ENCODE measurements at places on chromosomes 7 and 10.

DNA sequence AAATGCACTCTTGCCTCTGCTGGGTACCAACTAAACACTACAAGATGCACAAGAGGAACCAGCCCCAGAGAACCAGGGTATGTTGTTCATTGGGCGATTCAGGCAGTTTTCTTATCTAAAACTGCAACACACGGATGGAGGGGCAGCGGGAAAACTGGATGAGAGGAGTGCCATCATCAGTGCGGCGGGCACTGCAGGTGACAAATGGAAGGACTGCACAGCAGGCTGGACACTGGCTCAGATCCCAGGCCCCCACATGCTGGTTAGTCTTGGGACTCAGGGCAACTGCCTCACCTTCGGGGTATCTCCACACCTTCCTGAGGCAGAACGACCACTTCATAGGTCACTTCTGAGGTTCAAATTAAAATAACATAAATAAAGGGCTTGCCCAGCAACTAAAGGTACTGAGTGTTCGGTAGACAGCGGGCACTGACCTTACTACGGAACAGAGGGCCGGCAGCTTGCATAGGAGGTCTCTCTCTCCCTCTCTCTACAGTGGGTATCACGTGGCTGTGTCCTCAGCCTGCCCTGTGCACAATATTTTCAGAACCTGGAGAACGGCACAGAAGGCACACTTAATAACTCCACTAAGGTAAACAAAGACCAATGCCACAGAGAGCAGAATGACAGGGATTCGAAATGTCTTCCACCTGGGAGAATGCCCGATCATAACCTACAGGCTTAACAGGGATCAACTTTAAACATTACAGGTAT is 72.1 kb downstream of the GRB10 start:
- no peak for DNase-seq

GRCh38 chr10:53453196-53453595 is 680.6 kb upstream of the MBL2 start:
- no peak for DNase-seq

GRCh38 chr7:144388950-144389349 is 14.5 kb downstream of the NOBOX start:
- no peak for DNase-seq

DNA sequence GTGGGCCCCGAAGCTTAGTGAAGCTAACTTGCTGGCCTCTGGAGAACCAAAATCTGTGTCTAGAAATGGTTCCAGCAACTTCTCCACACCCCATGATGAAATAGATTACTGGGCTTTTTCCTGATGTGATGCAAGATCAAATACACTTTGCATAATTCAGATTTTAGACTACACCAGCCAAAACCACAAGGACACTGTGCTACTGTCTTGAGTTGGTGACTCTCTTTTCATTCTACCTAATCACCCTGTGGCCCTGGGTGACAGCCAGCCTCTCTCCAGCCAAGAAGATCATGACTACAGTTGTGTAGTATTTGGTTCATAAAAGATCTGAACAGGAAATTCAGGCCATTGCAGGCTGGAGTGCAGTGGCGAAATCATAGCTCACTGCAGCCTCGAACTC is 22.2 kb downstream of the AZGP1 start:
- no peak for DNase-seq

DNA sequence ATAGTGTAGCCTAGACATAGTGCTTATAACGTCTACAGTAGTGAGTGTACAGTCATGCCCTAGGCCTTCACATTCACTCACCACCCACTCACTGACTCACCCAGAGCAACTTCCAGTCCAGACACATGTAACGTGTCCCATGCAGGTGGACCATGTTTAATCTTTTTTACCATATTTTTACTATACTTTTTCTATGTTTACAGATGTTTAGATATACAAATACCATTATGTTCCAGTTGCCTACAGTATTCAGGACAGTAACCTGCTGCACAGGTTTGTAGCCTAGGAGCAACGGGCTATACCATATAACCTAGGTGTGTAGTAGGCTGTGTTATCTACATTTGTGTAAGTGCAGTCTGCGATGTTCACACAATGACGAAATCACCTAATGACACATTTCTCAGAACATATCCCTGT is 11.0 kb downstream of the MPP7 start:
- no peak for DNase-seq

GRCh38 chr7:64371116-64371515 is 57.4 kb downstream of the ZNF736 start:
- no peak for DNase-seq

GRCh38 chr10:73920089-73920488 is 9.2 kb downstream of the PLAU start:
- DNase-seq = no peak

DNA sequence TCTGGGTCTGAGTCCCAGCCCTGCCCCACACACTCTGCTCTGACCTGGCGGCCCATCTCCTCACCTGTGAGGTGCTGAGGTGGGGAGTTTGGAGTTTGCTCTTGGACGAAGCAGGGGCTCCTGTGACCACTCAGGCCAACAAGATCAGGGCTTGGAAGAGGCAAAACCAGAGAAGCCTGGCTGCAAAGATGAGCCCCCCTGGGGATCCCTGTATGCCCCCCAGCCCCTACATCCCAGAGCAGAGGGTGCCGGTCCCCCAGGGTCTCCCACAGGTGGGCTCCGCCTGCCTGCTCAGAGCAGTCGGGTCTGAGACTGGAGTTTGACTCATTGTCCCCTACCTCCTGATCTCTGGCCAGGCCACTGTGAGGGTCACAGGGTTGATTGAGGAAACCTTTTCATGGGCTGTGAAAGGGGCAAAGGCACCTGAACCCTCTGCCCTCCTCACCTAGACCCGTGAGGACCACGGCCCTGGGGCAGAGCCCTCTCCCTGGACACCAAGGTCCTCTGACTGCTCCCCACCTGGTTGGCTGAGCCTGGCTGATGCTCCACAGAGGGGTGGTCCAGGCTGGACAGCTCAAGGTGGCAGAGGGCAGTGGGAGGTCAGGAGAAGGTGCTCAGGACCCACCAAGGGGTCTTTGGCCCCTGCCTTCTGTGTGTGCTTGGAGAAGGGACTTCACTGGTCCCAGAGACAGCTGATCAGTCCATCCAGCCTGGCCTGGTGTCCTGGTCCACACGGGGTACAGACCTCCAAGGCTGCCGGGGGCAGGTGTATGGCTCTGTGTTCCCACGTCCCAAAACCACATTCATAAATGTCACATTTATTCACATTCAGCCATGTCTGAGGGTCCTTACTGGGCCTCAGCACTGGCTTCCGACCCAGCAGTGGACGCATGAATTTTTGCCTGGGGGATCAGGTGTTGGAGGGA is 9.1 kb upstream of the SCART1 start:
- DNase-seq = no peak

DNA sequence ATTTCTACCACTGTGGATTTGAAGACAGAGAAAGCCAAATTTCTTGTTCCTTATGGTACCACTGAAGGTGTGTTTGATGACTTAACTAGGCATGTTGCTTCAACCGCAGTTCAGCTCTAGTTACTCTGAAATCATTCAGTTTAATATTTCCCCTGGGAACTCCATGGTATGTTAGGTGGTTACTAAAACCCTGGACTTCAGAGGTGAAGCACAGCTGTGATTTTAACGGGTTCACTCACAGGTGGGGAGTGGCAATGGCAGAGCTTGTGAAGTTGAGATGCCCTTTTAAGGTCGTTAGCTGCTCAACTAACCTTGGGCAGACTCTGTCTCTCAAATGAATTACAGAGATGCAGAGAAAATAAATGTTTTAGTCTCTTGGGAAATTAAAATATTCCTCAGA is 163.6 kb upstream of the PHYHIPL start:
- no peak for DNase-seq

DNA sequence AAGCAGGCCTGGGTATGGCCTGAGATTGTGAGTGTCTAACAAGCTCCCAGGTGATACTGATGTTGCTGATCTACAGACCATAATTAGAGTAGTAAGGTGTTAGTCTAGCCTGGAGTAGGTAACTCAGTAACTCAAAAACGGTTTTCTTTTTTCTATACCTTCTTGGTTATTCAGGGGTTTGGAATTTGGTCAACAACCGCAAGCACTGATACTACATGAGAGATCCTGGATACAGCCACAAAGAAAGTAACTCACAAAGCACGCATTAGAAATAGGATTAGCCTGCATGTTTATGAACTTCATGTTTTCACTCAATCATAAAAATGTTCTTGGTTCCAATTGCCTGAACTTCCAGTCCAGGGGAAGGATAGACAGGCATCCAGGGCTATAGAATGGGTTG is 803.5 kb downstream of the MAGI2 start:
- DNase-seq = no peak

DNA sequence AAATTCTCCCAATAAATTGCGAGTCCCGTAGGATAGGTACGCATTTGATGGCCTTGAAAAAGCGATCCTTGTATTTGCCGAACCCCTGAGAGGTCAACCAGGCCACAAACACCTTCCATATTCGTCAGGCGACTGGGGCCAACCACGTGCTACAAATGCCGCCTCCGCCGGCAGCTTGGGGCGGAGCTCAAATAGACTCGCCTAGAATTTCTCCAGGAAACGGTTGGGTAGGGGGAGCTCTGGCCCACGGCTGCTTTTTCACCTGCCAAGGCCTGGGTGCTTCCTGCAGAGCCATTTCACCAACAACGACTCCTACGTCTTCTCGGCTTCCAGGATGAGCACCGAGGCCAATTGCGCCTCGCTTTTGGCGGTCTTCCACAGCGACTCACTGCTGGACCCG is 53.4 kb upstream of the KIF5B start:
- DNase-seq = no peak

DNA sequence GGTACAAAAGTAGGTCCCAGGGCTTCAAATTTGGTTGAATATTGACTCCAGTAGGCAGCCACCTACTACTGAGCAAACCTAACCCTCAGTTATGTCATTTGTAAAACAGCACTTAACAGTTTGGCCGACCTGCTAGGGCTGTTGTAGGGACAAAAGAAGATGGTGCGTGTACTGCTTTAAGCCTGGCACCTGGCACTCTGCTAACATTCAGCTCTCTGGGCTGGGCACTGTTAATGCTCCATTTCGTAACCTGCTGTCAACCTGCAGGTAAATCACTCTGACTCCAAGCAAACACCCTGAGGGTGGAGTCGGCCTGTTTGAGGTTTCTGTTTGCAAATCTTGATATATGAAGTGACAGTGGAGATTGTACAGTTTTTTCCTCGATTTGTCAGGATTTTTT is 7.2 kb downstream of the ZKSCAN1 start:
- no peak for DNase-seq

- no peak for DNase-seq
Measured at GRCh38 chr7:44104860-44105771, 971 bp downstream of the AEBP1 start.

DNA sequence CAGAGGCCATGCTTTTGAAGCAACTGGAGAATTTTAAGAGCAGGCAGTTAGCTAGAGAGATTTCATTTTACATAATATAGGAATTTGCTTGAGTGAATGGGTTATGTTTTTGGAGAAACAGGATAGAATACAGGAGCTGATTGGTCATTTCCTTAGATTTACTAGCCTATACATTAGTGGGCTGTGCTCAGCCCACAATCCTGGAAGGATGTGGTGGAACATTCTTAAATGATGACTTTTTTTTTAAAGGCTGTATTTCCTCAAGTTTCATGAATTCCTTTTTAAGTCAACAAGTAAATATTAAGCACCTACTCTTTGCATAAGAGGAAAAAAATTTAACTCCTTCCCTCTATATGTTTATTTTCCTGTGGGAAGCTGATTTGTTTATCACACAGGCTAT is 314.4 kb upstream of the BMPER start:
- no peak for DNase-seq

- no peak for DNase-seq
Measured at GRCh38 chr10:112434988-112435619, 11.6 kb downstream of the ZDHHC6 start.

Measured in SHP77 treated with DMSO at 0.1 percent for 48 hours (cell line).